ENCODE measurements at places on chromosomes 3 and 15. TPM values are rescaled to one million over a fixed set of nuclear protein-coding genes. Genes with fewer than 3 reads are reported as not detected.
A peak's percentile ranks its signal among the peaks of the same experiment; 100 is the strongest.

Gene MDFIC2
- not detected for total RNA-seq

- no peak for DNase-seq
Observed at GRCh38 chr15:68148039-68148438, 57.1 kb downstream of the CALML4 start.

DNA sequence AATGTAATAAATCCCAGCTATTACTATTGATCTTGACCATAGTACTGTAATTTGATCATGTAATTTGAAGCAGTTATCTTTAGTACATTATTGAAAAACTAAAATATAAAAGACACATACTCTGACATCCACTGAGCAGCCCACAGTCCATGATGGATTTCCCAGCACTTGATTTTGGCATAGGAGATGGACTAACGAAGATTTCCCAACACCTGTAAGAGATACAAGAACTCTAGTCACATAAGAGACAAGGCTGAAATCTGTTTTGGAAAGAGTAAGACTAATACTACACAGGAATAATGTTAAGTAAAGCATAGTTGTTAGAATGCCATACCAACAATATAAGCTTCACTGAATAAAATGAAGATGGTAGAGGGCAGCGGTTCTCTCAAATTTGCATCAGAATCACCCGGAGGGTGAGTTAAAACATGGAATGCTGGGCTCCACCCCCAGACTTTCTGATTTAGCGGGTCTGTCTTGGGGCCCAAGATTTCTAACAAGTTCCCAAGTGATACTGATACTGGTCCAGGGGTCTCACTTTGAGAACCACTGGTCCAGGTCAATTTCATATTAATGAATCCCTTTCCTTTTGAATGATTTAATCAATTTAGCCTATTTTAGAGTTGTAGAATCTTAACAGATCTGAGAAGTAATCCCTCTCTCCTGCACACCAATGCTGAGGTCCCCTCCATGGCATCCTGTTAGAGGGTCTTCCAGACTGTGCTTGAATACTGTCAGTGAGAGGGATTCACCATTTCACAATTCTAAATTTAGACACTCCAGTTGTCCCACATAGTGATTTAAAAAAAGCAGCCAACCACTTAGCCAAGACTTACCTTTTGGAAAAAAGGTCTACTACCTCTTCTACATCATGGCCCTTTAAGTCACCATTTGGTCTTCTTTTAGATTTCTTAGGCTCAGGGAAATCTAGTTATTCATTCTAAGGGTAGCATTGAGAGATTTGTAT lies 11.5 kb downstream of the RABL3 start:
- no peak for DNase-seq

- DNase-seq: no peak
Observed at GRCh38 chr15:95866711-95867440, 463.6 kb upstream of the NR2F2 start.

GRCh38 chr15:100934166-100934565 lies 15.0 kb downstream of the LRRK1 start:
- DNase-seq: no peak

DNA sequence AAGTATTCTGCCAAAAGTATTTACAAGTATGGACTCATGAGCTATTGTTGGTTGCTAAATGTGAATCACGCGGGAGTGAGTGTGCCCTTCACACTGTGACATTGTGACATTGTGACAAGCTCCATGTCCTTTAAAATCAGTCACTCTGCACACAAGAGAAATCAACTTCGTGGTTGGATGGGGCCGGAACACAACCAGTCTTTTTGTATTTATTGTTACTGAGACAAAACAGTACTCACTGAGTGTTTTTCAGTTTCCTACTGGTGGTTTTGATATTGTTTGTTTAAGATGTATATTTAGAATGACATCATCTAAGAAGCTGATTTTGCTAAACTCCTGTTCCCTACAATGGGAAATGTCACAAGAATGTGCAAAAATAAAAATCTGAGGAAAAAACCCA lies 30.3 kb downstream of the SYNM start:
- DNase-seq: no peak

Gene GOLGA8S
- total RNA-seq: not detected

DNA sequence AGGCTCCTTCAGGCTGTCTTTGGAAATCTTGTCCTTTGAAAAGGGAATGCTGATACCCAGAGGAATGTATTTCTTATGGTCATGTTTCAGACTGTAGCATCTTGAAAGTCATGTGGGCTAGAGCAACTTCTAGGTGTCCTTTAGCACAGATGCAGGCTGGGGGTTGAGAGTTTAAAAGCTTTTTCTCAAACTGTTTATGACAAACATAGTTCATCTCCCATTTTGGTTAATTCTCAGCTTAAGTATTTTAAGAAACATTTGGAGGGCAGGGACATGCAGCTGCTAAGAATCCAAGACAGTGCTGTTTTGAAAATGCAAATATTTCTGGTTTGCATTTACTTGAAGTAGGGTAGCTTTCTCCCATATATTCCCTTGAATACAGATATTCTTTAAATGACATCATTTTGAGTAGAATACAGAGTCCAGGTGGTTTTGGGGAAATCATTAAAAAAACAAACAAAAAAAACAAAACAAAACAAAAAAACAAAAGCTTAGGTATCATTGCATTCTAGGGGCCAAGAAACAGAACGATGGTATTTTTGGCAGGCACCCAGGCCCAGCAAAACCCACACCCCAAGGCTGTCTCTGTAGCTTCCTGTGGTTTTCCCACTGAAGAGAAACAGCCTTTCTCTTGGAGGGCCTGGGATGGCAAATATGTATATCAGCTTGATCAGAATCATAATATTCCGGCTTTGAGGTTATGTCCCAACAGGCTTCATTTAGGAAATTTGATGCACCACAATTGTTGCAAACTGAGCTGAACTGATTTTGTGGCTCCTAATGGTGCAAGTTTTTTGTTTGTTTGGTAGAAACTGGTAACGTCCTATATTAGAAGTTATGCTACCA lies 120.0 kb downstream of the ATG7 start:
- no peak for DNase-seq

GRCh38 chr3:181311186-181311585 lies 321.6 kb upstream of the DNAJC19 start:
- no peak for DNase-seq

GRCh38 chr15:26084771-26085170 lies 221.6 kb upstream of the ATP10A start:
- no peak for DNase-seq

GRCh38 chr3:42572278-42572677 lies 9.5 kb downstream of the SEC22C start:
- peak; percentile 52 for DNase-seq

- DNase-seq: peak; percentile 22
Observed at GRCh38 chr3:12869035-12869621, 27.8 kb upstream of the RPL32 start.

Gene NLGN1
- total RNA-seq: 10.9 TPM

Gene KNG1
- total RNA-seq: not detected

Gene ATP13A5
- total RNA-seq: not detected

DNA sequence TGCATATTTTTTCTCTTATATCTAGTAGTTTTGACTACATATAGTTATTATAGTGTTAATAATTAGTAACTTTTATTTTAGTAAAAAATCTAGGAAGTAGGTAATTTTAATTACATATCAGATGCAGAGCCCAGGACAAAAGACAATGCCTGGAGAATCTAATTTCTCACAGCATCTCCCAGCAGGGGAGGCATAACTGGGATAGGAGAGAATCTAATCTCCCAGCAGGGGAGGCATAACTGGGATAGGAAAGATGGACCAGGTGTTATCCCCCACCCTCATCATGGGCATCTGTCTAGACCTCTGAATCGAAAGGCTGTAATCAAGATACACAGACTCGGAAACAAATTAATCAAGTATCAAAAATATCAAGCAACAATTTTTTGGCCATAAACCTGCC lies 58.2 kb downstream of the OSTN start:
- no peak for DNase-seq

GRCh38 chr3:155352900-155353490 lies 59.5 kb upstream of the STRIT1 start:
- DNase-seq: peak; percentile 50

- DNase-seq: no peak
Observed at GRCh38 chr3:15294929-15295328, 37.5 kb downstream of the SH3BP5 start.

DNA sequence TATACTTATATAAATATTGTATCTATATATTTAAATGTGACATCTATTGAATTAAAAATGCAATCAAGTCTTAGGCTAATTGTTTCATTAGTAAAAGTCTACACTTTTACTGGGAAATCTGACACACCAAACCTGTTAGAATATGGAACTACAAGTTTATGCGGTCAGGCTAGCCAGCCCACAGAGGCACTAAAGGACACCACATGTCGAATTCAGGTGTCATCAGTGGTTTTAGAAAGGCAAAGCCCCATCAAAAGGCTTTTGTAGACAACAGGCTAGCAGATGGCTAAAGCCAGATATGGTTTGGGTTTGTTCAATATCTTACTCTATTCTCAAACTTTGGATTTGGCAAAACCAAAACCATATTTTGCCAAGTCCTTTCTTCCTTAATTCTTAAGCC lies 411.0 kb downstream of the MECOM start:
- DNase-seq: no peak

GRCh38 chr3:58387650-58388546 lies 45.7 kb downstream of the PDHB start:
- DNase-seq: no peak

Gene LEKR1
- 0.42 TPM for total RNA-seq

GRCh38 chr3:145015253-145015652 lies 1043.6 kb downstream of the DIPK2A start:
- no peak for DNase-seq

DNA sequence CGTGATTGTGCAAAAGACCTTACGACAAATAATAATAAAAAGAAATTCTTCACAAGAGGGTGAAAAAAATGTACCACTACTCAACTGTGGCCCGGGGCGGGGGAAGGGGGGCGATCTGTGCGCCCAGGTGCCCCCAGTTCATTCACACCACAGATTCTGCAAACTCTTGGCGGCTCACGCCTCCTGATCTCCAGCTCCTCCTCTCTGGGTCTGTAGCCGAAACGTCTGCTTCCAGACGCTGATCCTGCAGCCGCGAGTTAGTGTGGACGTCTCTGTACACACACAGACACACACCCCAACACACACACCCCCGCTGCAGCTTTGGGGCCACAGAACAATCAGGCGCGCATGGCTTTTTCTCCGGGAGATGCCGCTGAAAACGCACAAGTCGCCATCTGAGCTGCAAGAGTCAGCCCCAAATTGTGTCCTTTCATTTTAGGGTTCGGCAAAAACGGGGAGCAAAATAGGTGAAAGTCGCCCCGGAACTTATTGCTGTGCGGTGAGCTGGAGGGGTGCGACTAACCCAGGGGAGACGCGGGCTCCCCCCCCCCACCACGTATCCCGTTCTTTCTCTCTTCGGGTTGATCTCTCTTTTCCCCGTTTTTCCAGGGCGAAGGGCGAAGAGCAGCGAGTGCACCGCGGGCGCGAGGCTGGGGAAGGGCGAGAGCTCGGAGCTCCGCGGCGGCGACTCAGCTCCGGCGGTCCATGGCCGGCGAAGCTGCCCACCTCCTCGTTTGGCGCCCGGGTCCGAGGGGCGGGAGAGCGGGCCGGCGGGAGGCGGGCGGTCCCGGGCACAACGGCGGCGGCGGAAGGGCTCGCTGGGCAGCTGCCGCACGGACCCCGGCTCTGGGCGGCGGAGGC lies 505 bp upstream of the WNT5A start:
- peak; percentile 68 for DNase-seq

Gene XCR1
- not detected for total RNA-seq

GRCh38 chr3:100614941-100615340 lies 5.5 kb downstream of the ADGRG7 start:
- DNase-seq: no peak

DNA sequence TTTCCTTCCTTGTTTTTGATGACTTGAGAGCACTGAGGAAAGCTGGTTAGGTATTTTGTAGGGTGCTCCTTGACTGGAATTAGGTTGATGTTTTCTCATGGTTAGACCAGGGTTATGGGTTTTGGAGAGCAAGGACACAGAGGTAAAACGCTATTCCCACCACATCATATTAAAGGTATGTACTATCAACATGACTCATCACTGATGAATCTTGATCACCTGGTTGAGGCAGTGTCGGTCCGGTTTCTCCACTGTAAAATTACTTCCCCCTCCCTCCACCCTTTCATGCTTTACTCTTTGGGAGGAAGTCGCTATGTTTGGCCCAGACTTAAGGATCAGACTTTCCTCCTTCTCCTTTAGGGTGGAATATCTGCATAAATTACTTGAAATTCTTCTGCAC lies 201.6 kb downstream of the EDEM1 start:
- DNase-seq: no peak

DNA sequence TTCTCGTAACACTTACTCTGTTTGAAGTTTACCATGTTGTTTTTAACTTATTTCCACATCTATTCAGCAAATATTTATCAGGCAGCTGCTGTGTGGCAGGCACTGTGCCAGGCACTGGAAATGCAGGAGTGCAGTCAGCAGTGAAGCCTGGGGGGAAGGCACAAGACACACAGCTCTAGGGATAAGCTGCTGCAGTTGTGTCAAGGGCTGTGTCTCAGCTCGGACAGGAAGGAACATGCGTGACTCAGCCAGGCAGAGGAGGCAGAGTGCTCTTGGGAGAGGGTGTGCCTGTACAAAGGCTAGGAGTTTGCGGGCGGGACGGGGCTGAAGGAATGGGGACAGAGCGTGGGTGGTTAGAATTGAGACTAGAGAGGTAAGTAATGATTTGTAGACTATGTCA lies 24.7 kb downstream of the LYSMD4 start:
- DNase-seq: no peak

GRCh38 chr3:67706934-67707333 lies 52.5 kb upstream of the SUCLG2 start:
- DNase-seq: no peak

Gene THAP10
- 4.6 TPM for total RNA-seq

DNA sequence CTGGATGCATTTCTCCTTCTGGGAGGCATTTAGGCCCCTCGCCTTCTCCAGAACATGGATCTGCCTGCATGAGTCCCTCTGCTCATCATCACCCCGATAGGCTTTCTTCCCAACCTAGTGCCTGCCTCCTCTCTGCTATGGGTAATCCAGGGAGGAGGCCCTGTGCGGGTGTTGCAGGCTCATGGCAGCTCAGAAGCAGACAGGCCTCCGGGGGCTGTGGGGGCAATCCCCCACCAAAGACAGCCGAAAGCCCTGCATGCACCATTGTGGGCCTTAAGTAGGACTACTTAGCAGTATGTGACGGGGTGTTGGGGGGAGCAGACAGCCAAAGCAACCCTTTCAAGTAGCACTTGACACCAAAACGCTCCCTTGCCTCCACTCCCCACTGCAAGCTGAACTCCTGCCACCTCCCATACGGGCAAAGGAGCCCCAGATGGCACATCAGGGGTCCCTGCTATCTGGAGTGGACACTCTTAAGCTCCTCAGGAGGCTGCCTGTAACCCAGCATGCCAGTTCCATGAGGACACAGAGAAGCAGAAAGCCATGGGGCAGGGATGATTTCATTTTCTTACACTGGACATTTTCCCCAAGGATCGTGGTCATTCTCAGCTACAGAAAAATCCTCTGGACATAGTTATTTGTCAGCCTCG lies 98.8 kb upstream of the HACD2 start:
- no peak for DNase-seq

Measured in cardiac muscle cell (in vitro differentiated cells and primary cell).